ENCODE measurements at places on chromosomes 2 and 18. TPM values are rescaled to one million over a fixed set of nuclear protein-coding genes. Genes with fewer than 3 reads are reported as not detected.

DNA sequence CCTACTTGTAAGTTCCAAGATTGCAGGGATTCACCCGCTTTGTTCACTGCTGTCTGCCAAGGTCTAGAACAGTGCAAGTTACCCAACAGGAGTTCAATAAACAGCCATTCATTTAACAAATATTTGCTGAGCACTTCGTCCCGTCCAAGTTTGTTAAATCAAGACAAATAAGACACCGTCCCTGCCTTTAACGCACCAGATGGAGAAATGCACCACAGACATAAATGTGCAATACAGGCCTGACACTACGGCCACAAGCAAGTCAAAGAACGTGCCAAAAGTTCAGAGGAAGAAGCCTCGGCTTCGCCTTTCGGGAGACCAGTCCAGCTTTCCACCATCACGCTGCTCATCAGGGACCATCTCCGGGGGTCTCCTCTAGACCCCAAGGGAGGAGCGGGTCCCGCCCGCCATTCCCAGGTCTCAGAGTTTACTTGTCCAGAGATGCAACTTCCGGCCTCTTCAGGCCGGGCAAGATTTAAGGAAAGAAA is 429 bp downstream of the C2orf76 start:
- DNase-seq, result no peak

The COL4A4 gene
- total RNA-seq, result 0.90 TPM

GRCh38 chr2:239609162-239609561 is 208.3 kb upstream of the HDAC4 start:
- no peak for DNase-seq

DNA sequence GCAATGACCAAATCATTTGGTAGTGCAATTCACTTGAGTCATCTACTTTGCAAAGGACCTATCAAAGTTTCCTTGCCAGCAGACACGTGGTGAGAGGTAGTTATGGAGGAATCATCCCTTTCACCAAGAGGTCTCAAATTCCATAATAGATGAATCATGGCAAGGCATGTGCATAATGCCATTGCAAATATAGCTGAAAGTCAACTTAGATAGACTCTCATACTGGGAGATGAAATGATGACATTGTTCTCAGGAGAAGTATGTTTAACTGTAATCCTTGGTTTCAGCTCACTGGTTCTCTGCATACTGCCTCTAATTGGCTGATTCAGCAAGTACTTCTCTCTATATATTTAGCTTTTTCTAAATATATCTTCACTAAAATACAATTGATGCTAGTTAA is 57.2 kb downstream of the CALCRL start:
- no peak for DNase-seq

The GULP1 gene
- total RNA-seq, result 119 TPM

DNA sequence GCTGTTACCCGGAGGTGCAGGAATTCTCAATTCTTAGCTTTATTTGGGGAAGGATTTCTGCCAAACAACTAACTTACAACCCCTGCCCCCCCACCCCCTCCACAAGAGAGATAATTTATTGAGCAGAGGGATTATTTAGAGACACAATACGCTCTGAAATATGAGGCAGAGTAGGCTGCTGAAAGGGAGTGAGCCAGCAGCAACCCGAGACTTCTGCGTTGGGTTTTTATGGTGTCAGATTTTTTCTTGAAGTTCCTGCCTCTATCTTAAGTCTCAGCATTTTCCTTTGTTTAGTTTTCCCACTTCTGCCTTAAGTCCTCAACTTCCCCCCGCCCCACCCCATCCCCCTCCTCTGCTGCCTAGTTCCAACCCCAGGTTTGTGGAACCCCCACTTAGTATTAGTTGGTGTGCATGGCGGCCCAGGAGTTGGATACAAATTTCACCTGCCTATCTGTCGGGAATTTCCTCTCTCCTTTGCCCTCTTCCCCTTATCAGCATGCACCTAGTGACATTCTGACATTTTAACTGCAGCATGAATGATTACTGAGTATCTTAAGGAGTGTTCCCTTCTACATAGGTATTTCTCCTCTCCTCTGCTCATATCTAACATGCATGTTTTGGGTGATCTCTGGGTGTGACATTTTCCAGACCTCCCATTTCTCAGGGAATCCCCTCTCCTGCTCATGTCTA is 1635.9 kb upstream of the LRRTM1 start:
- DNase-seq, result no peak

The PLEKHB2 gene
- total RNA-seq, result 40.4 TPM

DNA sequence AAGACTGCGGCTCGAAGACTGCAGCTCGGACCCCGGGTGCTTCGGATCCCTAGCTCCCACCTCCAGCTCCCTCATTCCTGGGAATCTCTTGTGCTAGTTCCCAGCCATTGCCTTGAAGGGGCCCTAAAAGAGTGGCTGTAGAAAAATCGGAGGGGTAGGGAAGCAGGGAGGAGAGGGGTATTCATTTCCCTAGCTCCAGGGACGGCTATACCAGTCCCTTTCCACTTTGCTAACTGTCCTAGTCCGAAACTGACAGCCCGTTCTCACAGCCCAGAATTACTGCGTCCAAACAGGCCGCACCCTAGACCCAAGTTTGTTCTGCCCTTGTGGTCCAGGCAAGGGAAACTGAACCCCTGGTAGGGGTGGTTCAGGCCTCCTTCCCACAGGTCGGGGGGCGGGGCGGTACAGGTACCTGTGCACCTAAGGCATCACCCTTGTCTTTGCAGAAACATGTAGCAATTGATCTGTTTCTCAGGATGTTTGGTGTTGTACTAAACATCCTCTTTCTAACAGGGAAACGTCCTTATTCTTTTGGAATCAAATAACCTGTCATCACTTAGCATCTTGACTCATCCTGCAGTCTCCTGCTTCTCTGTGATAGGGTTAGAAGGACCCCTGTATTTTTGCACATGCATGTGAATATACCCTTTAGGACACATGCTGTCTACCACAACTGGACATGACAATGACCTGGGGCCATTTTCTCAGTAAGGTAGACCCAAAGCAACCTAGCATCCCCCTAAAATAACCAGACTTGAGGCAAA is 4.0 kb downstream of the EMX1 start:
- no peak for DNase-seq

DNA sequence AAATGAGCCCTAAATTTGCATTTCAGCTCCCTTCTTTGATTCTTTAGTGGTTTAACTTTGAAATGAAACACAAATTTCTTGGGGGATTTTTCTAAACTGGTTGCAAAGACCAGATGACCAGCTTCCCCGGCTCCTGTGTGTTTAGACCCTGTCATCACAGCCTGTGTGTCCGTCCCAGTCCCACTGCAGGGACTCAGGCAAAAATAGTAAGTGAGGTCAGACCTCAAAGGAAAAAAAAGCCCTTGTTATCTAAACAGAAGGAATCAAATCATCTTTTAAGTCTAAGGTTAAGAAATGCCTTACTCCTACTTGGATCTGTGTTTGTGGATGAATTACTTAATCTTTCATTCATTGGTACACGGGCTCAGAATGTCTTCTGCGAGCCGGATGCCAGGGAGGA is 423.7 kb downstream of the LPIN1 start:
- no peak for DNase-seq

- no peak for DNase-seq
These were observed 111.8 kb upstream of the NFATC1 start for GRCh38 chr18:79283929-79284328.

The CACNB4 gene
- total RNA-seq, result 33.9 TPM
